Activated CD4-positive, alpha-beta T cell treated with anti-CD3 and anti-CD28 coated beads, Interleukin-2, amount 50 U/mL, for 24 hours (primary cell): ENCODE measurements at places on chromosomes 2 and 18.

DNA sequence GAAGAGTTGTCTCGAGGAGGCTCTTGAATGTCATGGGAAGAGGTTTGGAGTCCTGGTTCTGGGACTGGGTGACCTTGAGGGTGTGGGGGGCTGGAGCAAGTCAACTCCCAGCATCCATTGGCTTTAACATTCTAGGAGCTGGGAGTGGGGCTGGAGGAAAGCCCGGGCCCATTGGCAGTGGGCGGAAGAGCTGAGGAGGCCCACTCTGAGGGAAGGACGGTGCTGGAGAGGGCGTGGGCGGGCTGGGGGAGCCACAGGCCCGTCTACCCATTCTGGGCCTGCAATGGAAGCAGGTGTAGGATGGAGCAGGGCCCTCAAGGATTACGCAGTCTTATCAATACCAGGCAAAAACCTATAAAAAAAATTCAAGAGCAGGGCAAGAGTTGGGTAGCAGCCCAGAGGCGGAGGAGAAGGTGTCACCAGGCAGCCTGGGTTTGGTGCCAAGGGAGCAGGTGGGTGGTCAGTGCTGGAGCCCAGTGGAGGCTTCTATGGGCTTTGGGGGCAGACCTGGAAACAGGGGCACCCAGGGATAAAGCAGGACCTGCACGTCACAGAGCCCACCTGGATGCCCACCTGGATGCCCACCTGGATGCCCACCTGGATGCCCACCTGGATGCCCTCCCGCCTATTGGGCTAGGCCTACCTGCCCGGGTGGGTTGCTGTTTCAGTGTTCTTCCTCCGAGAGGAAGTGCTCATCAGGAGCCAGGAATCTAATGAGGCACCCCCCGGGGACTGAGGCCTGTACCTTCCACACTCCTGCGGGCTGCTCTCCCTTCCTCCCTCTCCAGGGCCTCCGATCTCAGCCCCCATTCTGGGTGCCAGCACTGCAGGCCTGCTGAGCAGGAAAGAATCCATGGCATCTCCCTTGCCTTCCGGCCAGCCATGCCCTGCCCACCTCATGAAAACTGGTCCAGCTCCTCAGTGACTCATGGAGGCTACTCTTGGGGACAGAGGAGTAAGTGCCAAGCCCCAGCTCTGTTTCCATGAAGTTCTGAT is 71.3 kb downstream of the CTIF start:
- DNase-seq: no peak

GRCh38 chr2:196546151-196546919 is 93.2 kb upstream of the CCDC150 start:
- DNase-seq: no peak

DNA sequence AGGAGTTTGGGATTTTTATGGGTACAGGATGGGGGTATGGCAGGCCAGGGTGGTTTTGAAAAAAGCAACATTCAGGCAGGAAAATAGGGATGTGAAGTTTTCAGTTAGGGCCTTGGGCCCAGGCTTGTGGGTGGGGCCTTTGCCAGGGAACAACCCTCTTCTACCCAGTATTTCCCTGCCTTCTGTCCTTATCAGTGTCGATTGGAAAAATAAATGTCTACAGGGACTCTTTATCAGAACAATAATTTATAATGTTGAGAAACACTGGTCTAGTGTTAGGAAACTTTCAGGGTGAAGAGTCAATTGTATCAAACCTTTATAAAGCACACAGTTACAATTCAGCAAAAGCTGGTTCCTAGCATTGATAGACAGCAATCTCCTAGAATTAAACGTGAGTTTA is 214.1 kb upstream of the NABP1 start:
- no peak for DNase-seq

- no peak for DNase-seq
These were observed 16.8 kb downstream of the COBLL1 start for GRCh38 chr2:164824872-164825271.

DNA sequence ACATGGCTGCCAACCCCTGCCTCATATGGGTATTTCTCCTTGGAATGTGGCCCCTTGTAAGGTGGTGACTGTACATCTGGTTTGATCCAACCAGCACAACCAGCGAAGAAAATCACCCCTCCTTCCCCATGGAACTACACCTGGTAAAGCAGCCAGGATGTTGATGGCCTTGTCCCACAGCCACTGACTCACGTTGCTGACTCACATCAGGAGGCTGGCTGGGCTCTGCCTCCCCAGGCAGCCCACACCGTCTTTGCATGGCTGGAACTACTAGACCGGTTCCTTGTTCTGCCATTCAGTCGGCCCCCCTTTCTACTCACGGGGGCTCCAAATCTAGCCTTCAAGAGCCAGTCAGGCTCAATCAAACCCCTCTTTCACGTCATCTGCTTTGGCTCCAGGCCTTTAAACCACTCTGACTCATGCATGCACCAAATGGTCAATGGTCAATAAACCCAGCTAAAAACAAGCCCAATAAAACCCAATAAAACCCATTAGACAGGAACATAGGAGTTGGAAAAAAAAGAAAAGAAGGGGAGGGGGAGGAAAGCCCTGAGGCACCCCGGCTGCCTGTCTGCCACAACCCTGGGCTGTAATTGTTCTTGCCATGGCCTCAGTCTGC is 114.8 kb downstream of the PLB1 start:
- DNase-seq: no peak

GRCh38 chr2:159797225-159797542 is 824 bp downstream of the CD302 start:
- no peak for DNase-seq

DNA sequence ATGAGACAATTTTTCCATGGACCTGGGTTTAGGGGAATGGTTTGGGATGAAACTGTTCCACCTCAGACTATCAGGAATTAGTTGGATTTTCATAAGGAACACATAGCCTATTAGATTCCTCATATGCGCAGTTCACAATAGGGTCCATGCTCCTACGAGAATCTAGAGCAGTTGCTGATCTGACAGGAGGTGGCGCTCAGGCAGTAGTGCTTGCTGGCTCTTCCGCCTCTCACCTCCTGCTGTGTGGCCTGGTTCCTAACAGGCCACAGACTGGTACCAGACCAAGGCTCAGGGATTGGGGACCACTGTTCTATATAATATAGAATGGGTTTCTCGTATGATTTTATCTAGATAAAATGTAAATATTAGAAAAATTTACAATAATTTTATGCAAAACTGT is 338.7 kb downstream of the CPS1 start:
- no peak for DNase-seq

DNA sequence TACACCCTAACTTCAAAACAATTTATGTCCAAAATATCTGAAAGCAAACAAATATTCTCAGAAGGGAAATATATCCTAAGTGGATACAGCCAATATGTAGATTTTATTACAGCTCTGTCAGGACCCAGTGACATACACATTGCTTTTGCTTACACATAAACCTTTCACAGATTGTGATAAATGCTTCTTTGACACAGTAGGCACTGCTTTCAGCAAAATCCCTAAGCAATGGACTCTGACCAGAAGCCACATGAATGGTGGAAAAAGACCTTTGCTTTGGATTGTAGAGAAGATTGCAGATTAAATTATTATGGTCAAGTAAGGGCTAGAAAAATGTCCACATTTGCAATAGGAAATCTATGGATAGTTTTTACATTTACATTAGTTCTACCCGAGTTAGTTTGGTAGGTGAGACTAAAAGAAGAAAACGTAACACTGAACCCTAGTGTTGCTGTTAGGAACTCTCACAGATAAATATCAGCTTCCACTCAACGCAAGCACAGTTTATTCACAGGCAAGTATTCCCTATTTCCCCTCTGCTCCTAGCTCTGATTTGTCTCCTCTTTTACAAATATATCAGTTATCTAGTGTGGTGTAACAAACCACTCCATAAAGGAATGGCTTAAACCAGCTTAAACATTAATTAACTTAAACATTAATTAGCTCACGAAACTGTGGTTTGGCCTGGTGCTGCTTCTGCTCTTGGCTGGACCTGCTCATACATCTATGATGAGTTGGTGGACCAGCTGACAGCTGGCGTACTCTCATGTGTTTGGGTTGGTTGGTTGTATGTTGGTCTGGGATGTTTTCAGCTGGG is 23.6 kb upstream of the SERPINE2 start:
- no peak for DNase-seq

- DNase-seq: no peak
These were observed 45.8 kb upstream of the HAAO start for GRCh38 chr2:42838133-42838532.

DNA sequence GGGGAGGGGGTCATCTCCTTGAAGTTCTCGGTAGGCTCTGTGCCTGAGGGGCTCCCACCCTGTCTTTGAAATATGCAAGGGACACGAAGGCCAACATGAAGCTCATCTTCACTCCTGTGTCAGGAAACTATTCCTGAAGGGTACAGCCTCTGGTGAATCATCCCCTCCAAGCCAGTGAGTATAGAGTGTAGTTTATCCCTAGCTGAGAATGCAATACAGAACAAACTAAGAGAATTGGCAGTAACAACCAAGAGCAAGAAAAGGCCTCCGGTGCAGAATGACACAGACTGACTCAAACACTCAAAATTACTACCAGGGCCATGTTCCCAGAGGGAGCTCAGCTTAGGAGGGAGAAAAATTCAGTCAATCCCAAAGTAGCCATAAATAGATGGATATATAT is 413.3 kb downstream of the BCL11A start:
- DNase-seq: no peak

DNA sequence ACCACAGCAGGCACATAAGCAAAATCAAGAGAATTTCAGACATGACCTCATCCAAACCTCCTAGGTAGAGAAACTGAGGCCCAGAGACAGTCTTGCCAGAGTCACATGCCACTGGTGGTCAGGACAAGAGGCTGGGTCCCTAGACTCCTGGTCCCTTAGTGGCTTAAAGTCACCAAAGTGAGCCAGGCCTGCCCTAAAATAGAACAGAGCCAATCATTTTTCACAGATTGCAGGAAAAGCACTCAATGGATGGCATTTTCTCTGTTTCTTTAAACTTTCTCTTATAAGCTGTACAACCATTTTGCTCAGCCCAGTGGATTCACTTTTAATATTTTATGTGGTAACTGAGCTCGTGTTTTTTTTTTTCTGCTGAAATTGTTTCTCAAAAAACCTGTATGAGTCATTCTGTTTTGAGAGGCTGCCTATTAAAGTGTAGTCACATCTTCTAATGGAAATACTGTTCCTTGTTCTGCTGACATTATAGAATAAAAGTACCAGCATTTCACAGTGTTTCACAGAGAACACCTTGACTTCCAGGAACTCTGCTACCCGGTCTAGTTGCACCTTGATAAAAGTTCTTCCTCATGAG is 29.6 kb downstream of the STEAP3 start:
- no peak for DNase-seq

DNA sequence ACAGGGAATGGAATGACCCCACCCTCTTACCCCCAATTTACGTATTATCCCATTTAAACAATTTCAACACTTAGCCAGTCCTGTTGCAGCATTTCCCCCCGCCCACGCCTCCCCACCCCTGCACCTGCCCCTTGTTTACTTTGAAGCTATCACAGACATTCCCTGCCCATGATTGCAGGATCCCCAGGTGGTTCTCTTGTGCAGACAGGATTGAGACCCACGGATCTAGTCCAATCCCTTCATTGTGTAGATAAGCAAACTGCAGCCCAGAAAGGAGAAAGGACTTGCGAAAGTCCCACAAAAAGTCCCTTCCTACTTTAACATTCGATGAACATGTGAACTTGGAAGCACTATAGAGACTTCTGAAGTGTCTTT is 38.9 kb downstream of the TMEM17 start:
- no peak for DNase-seq

DNA sequence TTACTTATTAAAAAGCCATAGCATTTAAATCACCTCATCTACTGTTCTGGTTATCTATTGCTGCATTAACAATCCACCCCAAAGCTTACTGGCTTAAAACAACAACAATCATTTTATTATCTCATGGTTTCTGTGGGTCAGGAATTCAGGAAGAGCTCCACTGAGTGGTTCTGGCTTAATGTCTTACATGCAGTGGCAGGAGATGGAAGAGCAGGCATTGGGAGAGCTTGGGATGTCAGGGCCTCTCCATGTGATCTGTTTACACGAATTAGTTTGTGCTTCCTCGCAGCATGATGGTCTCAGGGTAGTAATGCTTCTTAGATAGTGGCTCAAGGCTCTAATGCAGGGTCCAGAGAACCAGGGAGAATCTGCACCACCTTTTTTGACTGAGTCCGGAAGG is 14.4 kb upstream of the REL start:
- DNase-seq: no peak

GRCh38 chr2:109331896-109332848 is 203.2 kb downstream of the SH3RF3 start:
- no peak for DNase-seq

GRCh38 chr2:222318026-222318711 is 19.4 kb upstream of the PAX3 start:
- DNase-seq: no peak

- no peak for DNase-seq
These were observed 47.5 kb upstream of the SP3 start for GRCh38 chr2:174012347-174013314.

- DNase-seq: no peak
These were observed 248.5 kb upstream of the SLC8A1 start for GRCh38 chr2:40700231-40700954.

DNA sequence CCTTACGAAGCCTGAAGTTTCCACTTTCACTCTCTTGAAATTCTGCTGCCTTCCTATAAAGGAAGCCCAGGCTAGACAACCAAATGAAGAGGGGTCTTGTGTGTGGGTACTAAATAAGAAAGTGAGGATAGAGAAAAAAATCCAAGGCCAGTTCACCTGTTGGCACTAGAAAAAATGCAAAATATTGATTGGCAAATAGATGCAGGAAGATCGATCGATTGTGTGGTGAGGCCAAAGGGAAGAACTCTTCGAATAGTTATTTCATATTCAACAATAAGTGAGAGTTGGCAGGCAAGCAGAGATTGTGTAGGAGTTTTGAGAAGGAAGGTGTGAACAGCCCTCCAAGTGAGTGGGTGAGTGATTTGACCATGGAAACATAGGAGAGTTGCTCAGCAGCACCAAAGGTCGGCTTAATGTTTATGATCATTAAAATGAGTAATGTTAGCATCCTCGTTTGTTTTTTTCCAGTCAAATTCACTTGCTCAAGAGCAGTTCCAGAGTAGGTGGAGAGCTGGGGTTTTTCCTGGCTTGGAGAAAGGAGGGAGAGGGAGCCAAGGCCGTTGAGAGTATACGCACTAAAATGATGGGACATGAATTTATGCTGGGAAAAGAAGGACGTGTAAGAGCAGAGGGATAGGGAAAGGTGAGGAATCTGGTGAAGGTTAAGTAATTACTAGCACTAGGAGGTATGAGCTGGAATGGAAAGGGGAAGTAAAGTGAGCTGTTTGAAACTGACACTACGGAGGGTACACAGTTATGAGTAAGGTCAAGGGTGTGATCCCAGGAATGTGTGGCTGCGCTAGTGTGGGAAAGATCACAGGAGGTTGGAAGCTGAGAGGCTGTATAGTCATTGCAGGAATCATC is 1.1 kb upstream of the NAPG start:
- DNase-seq: no peak
